ENCODE measurements at places on chromosomes 16 and 17. TPM values are rescaled to one million over a fixed set of nuclear protein-coding genes. Genes with fewer than 3 reads are reported as not detected.
A peak's percentile ranks its signal among the peaks of the same experiment; 100 is the strongest.

- peaks cover 57% of the 10 kb centered on the region for H3K4me1 ChIP-seq
- no peaks in the 10 kb centered on the region for H3K27me3 ChIP-seq
- H3K36me3 ChIP-seq, result no peaks in the 10 kb centered on the region
- peak overlapping the region; percentile 96 for H3K27ac ChIP-seq
- H3K4me3 ChIP-seq, result peak overlapping the region; percentile 98
- DNase-seq, result peak; percentile 68
These were observed 634 bp downstream of the KANSL1 start for GRCh38 chr17:46192439-46193150.

GRCh38 chr17:29572691-29573557 is 4.4 kb downstream of the TP53I13 start:
- H3K36me3 ChIP-seq, result peaks cover 15% of the 10 kb centered on the region
- DNase-seq, result no peak
- H3K4me1 ChIP-seq, result peaks cover 32% of the 10 kb centered on the region
- no peak overlapping the region for H3K27ac ChIP-seq

- H3K4me1 ChIP-seq, result no peaks in the 10 kb centered on the region
- DNase-seq, result no peak
- H3K27me3 ChIP-seq, result no peaks in the 10 kb centered on the region
- no peak overlapping the region for H3K4me3 ChIP-seq
- no peak overlapping the region for H3K27ac ChIP-seq
These were observed 24.2 kb upstream of the CMTM4 start for GRCh38 chr16:66720766-66721165.

- peaks cover 6% of the 10 kb centered on the region for H3K27me3 ChIP-seq
- no peak overlapping the region for H3K27ac ChIP-seq
- H3K36me3 ChIP-seq, result no peaks in the 10 kb centered on the region
- H3K4me1 ChIP-seq, result peaks cover 67% of the 10 kb centered on the region
These were observed 4.6 kb upstream of the ADCY7 start for GRCh38 chr16:50261707-50262235.

DNA sequence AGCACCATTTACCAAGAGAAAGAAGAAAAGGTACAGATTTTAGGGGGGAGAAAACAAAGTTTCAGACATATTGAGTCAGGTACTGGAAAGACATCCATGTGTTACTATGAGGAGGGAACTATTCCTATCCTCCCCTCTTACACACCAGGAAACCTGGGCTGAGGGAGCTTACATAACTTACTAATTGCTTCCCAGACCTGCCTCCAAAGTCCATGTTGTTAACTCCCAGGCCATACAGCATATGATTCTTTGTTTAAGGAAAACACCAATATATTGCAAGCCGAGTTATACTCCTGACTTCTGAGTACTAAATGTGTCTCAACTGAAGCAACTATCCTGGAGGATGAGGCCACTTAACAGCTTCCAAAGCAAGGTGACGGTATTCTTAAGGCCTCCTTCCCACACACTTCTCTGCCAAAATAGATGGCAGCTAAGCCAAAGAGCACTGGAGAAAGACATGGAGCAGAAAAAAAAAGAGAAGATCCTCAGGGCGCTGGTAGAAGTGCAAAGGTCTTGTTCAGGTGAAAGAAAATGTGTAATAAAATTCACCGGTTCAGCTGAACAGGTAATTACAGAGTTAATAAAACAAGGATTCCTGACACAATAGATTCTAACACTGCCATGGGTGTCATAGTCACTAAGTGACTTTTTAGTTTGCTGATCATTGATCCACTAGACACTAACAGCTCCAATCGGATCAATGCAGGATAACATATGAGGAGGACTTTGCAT is 151.1 kb downstream of the SKAP1 start:
- no peaks in the 10 kb centered on the region for H3K4me1 ChIP-seq
- DNase-seq, result no peak
- no peak overlapping the region for H3K4me3 ChIP-seq
- H3K27me3 ChIP-seq, result peaks cover 5% of the 10 kb centered on the region
- no peak overlapping the region for H3K27ac ChIP-seq
- no peaks in the 10 kb centered on the region for H3K36me3 ChIP-seq

DNA sequence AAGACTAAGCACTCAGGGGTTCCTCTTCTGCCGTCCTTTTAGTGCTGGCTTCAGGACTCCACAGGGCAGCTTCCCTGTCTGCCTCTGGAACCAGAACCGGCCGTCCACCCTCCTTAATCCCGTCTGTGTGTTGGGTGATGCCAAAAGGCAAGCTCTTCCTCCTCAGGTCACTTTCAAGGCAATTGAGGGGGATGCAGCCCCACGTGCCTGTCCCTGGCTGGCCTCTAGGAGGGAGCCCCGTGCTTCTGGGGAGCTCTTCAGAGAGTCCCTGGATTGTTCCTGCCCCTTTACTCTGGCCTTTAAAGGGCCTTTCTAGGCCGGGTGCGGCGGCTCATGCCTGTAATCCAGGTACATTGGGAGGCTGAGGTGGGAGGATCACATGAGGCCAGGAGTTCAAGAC is 77.1 kb downstream of the CRISPLD2 start:
- no peak overlapping the region for H3K4me3 ChIP-seq
- H3K27me3 ChIP-seq, result peaks cover 5% of the 10 kb centered on the region
- no peak overlapping the region for H3K27ac ChIP-seq
- DNase-seq, result no peak
- no peaks in the 10 kb centered on the region for H3K36me3 ChIP-seq

- no peaks in the 10 kb centered on the region for H3K36me3 ChIP-seq
- peaks cover 21% of the 10 kb centered on the region for H3K27me3 ChIP-seq
- DNase-seq, result no peak
- H3K27ac ChIP-seq, result no peak overlapping the region
These were observed 115.8 kb downstream of the GSG1L start for GRCh38 chr16:27947696-27948095.

- no peak overlapping the region for H3K4me3 ChIP-seq
- peaks cover 29% of the 10 kb centered on the region for H3K4me1 ChIP-seq
- no peak overlapping the region for H3K27ac ChIP-seq
- DNase-seq, result peak; percentile 62
These were observed 11.1 kb upstream of the SLC5A11 start for GRCh38 chr16:24834459-24835335.

DNA sequence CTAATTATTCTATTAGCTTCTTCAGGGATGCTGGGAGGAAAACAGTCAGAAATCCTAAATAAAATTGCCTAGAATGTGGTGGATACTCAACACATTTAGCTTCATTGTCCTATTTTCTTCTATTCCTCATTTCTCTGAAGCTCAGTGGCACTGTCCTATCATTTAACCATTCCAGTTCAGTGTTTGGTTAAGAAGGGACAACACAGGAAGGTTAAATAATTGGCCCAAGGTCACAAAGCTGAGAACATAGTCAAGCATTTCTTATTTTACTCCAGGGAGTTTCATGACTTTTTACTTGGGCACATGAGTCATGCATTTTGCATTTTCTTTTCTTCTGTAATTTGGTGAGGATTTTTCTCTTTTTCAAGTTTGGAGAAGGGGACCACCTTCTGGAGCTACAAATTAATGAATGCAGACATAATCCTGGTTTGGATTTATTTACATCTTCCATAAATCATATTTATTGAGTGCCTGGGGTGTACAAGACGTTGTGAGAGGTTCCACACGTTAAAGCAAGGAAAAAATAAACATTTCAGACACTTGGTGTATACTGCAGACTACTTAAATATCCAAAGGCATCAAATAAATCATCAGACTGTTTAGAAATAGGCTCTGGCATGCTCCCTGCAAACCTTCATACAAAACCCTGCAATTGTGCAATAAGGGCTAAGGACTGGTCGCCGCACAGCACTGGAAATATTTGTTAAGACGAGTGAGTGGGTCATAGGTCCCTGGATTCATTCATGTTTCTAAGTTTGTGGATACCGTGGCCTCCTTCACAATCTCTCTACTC is 263.9 kb downstream of the MAF start:
- H3K27ac ChIP-seq, result no peak overlapping the region
- DNase-seq, result no peak
- H3K4me3 ChIP-seq, result no peak overlapping the region
- no peaks in the 10 kb centered on the region for H3K36me3 ChIP-seq
- H3K27me3 ChIP-seq, result no peaks in the 10 kb centered on the region

GRCh38 chr16:57676553-57677085 is 8.5 kb downstream of the ADGRG3 start:
- no peaks in the 10 kb centered on the region for H3K27me3 ChIP-seq
- H3K27ac ChIP-seq, result no peak overlapping the region
- peaks cover 53% of the 10 kb centered on the region for H3K4me1 ChIP-seq
- H3K4me3 ChIP-seq, result no peak overlapping the region
- peak; percentile 44 for DNase-seq
- H3K36me3 ChIP-seq, result no peaks in the 10 kb centered on the region

DNA sequence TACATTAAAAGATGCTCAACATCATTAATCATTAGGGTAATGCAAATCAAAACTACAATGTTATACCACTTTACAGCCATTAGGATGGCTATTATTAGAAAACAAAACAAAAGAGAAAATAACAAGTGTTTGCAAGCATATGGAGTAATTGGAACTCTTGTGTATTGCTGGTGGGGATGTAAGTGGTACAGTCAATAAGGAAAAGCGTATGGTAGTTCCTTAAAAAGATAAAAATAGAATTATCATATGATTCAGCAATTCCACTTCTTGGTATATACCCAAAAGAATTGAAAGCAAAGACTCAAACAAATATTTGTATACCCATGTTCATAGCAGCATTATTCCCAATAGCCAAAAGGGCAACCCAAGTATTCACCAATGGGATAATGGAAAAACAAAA is 1.4 kb upstream of the CAPNS2 start:
- no peak overlapping the region for H3K27ac ChIP-seq
- no peak overlapping the region for H3K4me3 ChIP-seq
- peaks cover 7% of the 10 kb centered on the region for H3K4me1 ChIP-seq
- no peak for DNase-seq
- no peaks in the 10 kb centered on the region for H3K27me3 ChIP-seq
- H3K36me3 ChIP-seq, result peaks cover 1% of the 10 kb centered on the region

GRCh38 chr16:80417706-80418271 is 123.0 kb upstream of the DYNLRB2 start:
- H3K4me3 ChIP-seq, result no peak overlapping the region
- no peaks in the 10 kb centered on the region for H3K27me3 ChIP-seq
- H3K4me1 ChIP-seq, result peaks cover 23% of the 10 kb centered on the region

The HID1 gene
- total RNA-seq, result 2.1 TPM

The SLFN5 gene
- 0.35 TPM for total RNA-seq

The SLC9A5 gene
- 0.58 TPM for total RNA-seq

The TOX3 gene
- total RNA-seq, result 12.1 TPM

The CCL7 gene
- not detected for total RNA-seq

The CORO6 gene
- total RNA-seq, result 0.42 TPM

The MT4 gene
- not detected for total RNA-seq

The FBXL16 gene
- 0.20 TPM for total RNA-seq
